ENCODE measurements at places on chromosomes 3 and 15. TPM values are rescaled to one million over a fixed set of nuclear protein-coding genes. Genes with fewer than 3 reads are reported as not detected.

GRCh38 chr3:158267015-158267414 is 157.1 kb downstream of the RSRC1 start:
- no peak for DNase-seq
- no peak overlapping the region for H3K4me3 ChIP-seq
- no peaks in the 10 kb centered on the region for H3K4me1 ChIP-seq
- H3K36me3 ChIP-seq, result 0 out of 2 replicates have a peak, but pooled peaks cover 12% of the 10 kb centered on the region
- H3K27ac ChIP-seq, result no peak overlapping the region
- H3K27me3 ChIP-seq, result no peaks in the 10 kb centered on the region

DNA sequence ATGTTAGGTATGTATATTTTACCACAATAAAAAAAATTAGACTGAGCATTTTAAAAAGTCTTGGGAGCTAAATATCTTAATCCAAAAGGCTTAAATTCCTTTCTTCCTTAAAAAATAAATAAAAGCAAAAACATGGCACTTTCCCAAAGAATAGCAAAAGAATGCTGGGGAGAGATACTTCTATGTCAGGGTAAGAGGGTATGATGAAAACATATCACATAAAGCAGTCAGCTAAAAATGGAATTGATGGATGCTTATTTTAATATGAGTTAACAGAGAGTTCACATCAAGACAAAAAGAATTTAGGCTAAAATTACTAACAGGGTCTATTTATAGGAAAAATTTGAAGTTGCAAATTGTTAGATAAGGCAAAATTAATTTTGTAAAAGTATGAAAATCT is 141.0 kb downstream of the MYLK start:
- no peaks in the 10 kb centered on the region for H3K4me1 ChIP-seq
- no peak for DNase-seq
- no peaks in the 10 kb centered on the region for H3K27me3 ChIP-seq
- H3K4me3 ChIP-seq, result no peak overlapping the region
- H3K36me3 ChIP-seq, result no peaks in the 10 kb centered on the region

GRCh38 chr3:106813742-106814141 is 563.5 kb upstream of the CCDC54 start:
- no peaks in the 10 kb centered on the region for H3K4me1 ChIP-seq
- H3K36me3 ChIP-seq, result no peaks in the 10 kb centered on the region
- H3K27me3 ChIP-seq, result no peaks in the 10 kb centered on the region
- no peak overlapping the region for H3K27ac ChIP-seq
- no peak for DNase-seq
- no peak overlapping the region for H3K4me3 ChIP-seq

DNA sequence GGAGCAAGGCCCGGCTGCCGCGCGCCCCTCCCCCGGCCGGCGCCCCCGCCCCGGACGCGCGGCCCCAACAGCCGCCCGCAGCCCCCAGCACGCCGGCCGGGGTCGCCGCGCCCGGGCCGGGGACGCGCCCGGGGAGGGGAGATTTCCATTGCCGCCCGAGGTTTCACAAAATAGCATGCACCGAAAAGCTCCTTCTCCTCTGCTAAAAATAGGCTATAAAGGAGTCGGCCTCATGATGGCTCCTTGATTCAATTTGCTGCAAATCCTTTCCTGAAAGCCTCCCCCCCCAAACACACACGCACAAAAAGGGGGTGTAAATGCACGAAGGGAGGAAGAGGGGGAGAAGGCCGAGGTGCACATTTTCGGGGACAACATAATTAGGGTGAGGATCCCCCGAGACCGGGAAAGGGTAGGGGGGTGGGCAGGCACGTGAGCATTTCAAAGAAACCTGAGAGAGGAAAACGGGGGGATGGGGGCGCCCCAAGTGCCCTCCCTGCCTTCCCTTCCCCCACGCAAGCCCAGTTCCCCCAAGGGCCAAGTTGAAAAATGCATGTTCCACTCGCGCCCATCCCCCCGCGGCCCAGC is 734 bp downstream of the TBL1XR1 start:
- H3K4me1 ChIP-seq, result peaks cover 44% of the 10 kb centered on the region
- H3K36me3 ChIP-seq, result peaks cover 32% of the 10 kb centered on the region
- H3K27me3 ChIP-seq, result no peaks in the 10 kb centered on the region

GRCh38 chr3:177463863-177464262 is 266.6 kb upstream of the TBL1XR1 start:
- H3K27me3 ChIP-seq, result no peaks in the 10 kb centered on the region
- DNase-seq, result no peak
- H3K27ac ChIP-seq, result no peak overlapping the region
- no peak overlapping the region for H3K4me3 ChIP-seq
- peaks cover 7% of the 10 kb centered on the region for H3K4me1 ChIP-seq

DNA sequence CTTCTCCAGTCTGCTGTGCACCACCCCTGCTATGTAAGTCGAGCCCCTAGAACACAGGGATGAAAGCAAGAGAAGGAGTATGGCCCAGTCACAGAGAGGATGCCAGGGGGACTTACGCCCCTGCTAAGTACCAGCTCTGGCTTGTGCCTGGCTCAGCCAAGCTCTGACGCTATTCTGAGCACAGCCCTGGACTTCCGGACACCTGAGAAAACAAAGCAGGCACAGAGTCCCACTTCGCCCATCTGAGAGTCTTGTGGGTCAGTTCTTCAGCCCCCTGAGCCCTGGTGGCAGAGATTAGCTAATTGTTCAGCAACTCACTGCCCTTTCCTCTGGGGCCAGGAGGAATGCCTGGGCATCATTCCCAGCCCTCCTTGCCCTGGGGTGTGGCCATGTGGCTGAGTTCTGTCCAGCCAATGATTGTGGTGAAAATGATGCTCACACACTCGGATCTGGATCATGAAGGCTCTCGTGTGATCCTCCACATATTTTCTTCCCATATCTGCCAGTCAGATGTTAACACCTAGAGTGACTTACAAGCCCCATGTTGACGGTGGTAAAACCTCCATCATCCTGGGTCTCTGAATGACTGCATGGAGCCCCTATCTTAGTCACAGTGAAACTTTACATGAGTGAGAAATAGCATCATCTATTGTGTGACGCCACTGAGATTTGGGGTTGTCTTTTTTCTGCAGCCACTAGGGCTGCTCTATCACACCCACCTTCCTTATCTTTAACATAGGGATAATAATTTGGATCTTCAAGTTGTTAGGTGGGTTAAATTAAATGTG is 105.7 kb downstream of the TPRA1 start:
- H3K4me1 ChIP-seq, result no peaks in the 10 kb centered on the region
- H3K36me3 ChIP-seq, result no peaks in the 10 kb centered on the region
- H3K4me3 ChIP-seq, result no peak overlapping the region
- peaks cover 59% of the 10 kb centered on the region for H3K27me3 ChIP-seq
- no peak for DNase-seq

- no peak for DNase-seq
- H3K4me1 ChIP-seq, result peaks cover 15% of the 10 kb centered on the region
- 0 out of 2 replicates have a peak, but pooled peaks cover under 1% of the 10 kb centered on the region for H3K36me3 ChIP-seq
Observed at GRCh38 chr3:161265916-161266571, 44.9 kb downstream of the NMD3 start.

- no peak for DNase-seq
- 0 out of 2 replicates have a peak overlapping the region, but pooled peaks have one; percentile 49 for H3K27ac ChIP-seq
- H3K4me3 ChIP-seq, result no peak overlapping the region
- no peaks in the 10 kb centered on the region for H3K27me3 ChIP-seq
- H3K4me1 ChIP-seq, result peaks cover 20% of the 10 kb centered on the region
Observed at GRCh38 chr15:62823561-62823960, 219.0 kb upstream of the TPM1 start.

- H3K36me3 ChIP-seq, result no peaks in the 10 kb centered on the region
- H3K4me3 ChIP-seq, result no peak overlapping the region
- H3K27me3 ChIP-seq, result no peaks in the 10 kb centered on the region
Observed at GRCh38 chr3:155512175-155512866, 218.8 kb upstream of the STRIT1 start.

- DNase-seq, result no peak
- no peak overlapping the region for H3K4me3 ChIP-seq
- H3K27me3 ChIP-seq, result no peaks in the 10 kb centered on the region
- H3K4me1 ChIP-seq, result no peaks in the 10 kb centered on the region
- no peak overlapping the region for H3K27ac ChIP-seq
- H3K36me3 ChIP-seq, result no peaks in the 10 kb centered on the region
Observed at GRCh38 chr15:69496001-69496400, 43.4 kb downstream of the RPLP1 start.

GRCh38 chr15:66682865-66683264 is 19.2 kb upstream of the SMAD6 start:
- H3K27me3 ChIP-seq, result no peaks in the 10 kb centered on the region
- no peak for DNase-seq
- H3K36me3 ChIP-seq, result no peaks in the 10 kb centered on the region
- H3K27ac ChIP-seq, result no peak overlapping the region
- H3K4me1 ChIP-seq, result no peaks in the 10 kb centered on the region
- H3K4me3 ChIP-seq, result no peak overlapping the region

DNA sequence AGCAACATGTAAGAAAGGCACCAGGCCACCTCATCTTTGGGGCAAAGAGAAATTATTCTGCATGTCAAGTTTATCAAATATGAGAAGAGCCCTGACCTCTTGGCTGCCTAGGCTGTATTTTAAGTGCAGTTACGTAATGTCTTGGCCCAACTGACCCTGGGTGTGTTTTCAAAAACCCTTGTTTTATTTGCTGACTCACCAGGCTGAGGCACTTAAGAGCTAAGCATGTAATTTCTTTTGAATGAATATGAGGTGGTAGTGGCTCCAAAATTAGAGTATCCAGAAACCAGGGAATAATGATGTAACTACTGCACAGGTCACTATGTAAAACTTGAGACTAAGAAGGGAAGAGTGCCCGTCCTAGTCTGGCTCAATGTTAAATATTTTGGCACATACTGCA is 24.3 kb downstream of the PGPEP1L start:
- peak; percentile 24 for DNase-seq
- peak overlapping the region; percentile 76 for H3K27ac ChIP-seq
- H3K4me1 ChIP-seq, result peaks cover 33% of the 10 kb centered on the region
- H3K27me3 ChIP-seq, result no peaks in the 10 kb centered on the region

- H3K27me3 ChIP-seq, result no peaks in the 10 kb centered on the region
- H3K4me3 ChIP-seq, result no peak overlapping the region
- H3K27ac ChIP-seq, result no peak overlapping the region
- DNase-seq, result no peak
- no peaks in the 10 kb centered on the region for H3K36me3 ChIP-seq
- H3K4me1 ChIP-seq, result no peaks in the 10 kb centered on the region
Observed at GRCh38 chr3:96416549-96417255, 397.7 kb upstream of the EPHA6 start.

DNA sequence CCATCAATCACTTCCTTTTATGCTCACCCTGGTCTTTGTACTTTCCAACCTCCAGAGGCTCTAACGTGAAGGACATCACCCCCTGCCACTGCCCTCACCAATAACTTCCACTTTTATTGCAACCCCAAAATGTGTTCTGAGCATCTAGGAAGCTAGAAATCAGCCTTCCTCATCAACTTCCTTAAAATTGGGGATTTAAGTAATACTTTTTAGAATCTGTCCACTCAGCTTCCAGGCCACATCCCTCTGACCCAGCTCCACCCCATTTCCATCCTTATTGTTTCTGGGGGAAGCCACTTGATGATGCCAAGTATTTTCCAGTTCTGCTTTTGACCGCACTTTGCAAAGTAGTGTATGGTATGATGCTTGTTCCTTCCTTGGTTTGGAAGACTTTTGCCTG is 73.5 kb upstream of the XCR1 start:
- H3K36me3 ChIP-seq, result no peaks in the 10 kb centered on the region
- no peak for DNase-seq
- no peak overlapping the region for H3K27ac ChIP-seq
- peaks cover 63% of the 10 kb centered on the region for H3K4me1 ChIP-seq
- H3K27me3 ChIP-seq, result no peaks in the 10 kb centered on the region
- H3K4me3 ChIP-seq, result no peak overlapping the region

GRCh38 chr3:102593812-102594602 is 159.2 kb downstream of the ZPLD1 start:
- no peaks in the 10 kb centered on the region for H3K36me3 ChIP-seq
- no peak overlapping the region for H3K27ac ChIP-seq
- no peak overlapping the region for H3K4me3 ChIP-seq
- no peaks in the 10 kb centered on the region for H3K4me1 ChIP-seq
- H3K27me3 ChIP-seq, result no peaks in the 10 kb centered on the region

GRCh38 chr15:77905301-77905920 is 172.1 kb downstream of the TBC1D2B start:
- no peak overlapping the region for H3K27ac ChIP-seq
- H3K4me1 ChIP-seq, result no peaks in the 10 kb centered on the region
- no peak overlapping the region for H3K4me3 ChIP-seq
- H3K36me3 ChIP-seq, result no peaks in the 10 kb centered on the region
- no peaks in the 10 kb centered on the region for H3K27me3 ChIP-seq

DNA sequence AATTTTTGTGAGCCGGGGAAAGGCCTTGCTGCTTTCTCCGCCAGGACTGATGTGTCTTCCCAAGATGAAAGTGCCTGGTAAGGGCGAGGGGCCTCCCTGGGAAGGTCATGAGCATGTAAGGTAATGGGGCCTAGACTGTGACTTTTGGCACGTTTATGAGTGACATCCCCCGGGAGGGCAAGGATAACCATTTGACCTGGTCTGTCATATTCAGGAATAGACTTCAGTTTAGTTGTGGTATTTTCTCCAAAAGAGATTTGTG is 631 bp upstream of the CNBP start:
- H3K4me1 ChIP-seq, result peaks cover 40% of the 10 kb centered on the region
- H3K4me3 ChIP-seq, result peak overlapping the region; percentile 73
- no peak for DNase-seq

GRCh38 chr3:127212231-127212630 is 19.3 kb downstream of the PRR23E start:
- H3K4me1 ChIP-seq, result peaks cover 6% of the 10 kb centered on the region
- H3K27ac ChIP-seq, result no peak overlapping the region
- no peak overlapping the region for H3K4me3 ChIP-seq

DNA sequence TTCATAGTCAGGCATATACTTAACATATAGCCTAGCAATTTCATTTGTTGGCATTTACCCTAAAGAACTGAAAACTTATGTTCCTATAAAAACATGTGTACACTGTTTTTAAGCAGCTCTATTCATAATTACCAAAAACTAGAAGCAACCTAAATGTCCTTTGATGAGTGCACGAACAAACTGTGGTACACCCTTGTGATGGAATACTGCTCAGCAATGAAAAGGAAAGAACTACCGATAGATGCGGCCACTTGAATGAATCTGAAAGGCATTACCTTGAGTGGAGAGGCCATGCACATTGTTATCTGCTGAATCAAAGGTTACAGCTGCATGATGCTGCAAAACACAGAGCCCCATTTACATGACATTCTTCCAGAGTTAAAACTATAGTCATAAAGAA is 44.7 kb downstream of the CFAP92 start:
- no peaks in the 10 kb centered on the region for H3K36me3 ChIP-seq
- no peak overlapping the region for H3K4me3 ChIP-seq
- no peak overlapping the region for H3K27ac ChIP-seq
- no peaks in the 10 kb centered on the region for H3K27me3 ChIP-seq

DNA sequence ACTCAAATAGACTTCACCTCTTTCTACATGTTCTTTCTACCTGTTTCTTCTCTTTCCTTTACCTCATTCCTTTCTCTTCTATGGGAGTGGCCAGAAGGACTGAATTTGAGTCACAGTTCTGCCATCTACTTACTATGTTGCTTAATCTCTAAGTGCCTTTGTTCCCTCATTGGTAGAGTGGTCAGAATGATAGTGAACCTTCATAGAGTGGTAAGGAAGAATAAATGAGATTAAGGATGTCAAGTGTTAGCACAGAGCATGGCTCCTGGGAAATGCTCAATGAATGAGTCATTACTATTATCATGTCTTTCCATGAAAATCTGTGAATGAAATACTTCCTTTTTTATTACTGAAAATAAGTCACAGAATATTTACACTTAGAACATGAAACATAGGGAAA is 17.5 kb downstream of the TMEM207 start:
- no peaks in the 10 kb centered on the region for H3K4me1 ChIP-seq
- no peaks in the 10 kb centered on the region for H3K27me3 ChIP-seq
- DNase-seq, result no peak
- H3K36me3 ChIP-seq, result no peaks in the 10 kb centered on the region
- no peak overlapping the region for H3K4me3 ChIP-seq

Gene ARPIN
- 30.4 TPM for total RNA-seq

Gene RBMS3
- 3.9 TPM for total RNA-seq

Gene CMTM7
- total RNA-seq, result 37.1 TPM

Gene FBXO40
- not detected for total RNA-seq

Gene RBM5
- total RNA-seq, result 90.2 TPM

Gene BCHE
- not detected for total RNA-seq

Gene ZNF774
- total RNA-seq, result 6.2 TPM

Gene NAALADL2
- 10.6 TPM for total RNA-seq

Gene ATR
- 28.3 TPM for total RNA-seq

Gene CLEC3B
- total RNA-seq, result not detected
